ENCODE measurements at places on chromosomes 6 and 20.

DNA sequence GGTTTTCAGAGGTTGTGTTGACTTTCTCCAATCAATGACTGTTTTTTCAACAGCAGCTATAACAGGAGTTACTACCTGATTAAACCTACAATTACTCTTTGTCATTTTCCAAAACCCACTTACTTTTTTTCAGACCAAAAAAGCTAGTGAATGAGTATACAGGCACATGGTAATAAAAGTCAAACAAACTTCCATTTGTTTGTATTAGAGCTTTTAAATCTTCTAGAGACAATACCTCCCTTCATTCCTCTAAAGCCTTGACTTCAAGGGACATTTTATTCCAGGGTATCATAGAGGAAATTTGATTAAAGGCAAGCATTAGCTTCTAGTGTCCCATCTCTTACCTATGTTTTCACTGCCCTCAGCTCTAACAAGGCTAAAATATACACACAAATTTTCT lies 52.7 kb downstream of the IL22RA2 start:
- DNase-seq = no peak

DNA sequence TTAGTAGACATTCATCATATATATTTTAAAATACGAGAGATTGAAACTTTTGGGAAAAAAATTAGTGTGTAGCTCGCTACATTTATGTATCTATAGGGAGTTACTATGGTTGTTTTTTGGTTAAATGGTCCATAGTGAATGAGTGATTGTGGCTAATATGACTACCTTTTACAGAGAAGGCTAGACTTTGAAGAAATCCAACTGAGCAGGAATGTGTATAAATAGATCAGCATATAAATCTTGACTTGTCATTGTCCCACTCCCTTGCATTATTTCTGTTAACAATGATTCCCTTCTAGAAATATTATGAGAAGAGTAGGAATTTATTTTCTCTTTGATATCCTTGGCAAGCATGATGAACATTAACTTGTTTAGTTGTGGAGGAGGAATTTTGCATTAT lies 737.8 kb upstream of the MAP3K7 start:
- DNase-seq = no peak

- peak; percentile 16 for DNase-seq
Observed at GRCh38 chr6:28896505-28897368, 27.0 kb downstream of the TRIM27 start.

GRCh38 chr6:128074567-128074966 lies 173.7 kb upstream of the THEMIS start:
- DNase-seq = no peak

DNA sequence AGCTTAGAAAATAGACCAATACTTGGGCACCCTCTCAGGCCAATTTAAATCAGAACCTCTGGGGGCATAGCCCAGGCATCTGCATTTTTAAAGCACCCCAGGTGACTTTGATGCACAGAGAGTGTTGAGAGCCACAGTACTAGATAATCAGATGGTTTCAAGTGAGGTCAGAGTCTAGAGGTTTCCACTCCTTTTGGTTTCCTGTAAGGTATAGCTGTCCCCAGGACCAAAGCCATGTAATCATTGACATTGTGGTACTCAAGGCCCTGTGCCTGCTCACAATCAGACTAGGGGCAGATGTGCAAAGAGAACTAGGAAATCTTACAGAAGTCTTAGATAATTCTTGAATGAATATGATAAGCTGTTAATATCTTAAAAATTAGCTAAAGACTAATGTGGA lies 9.1 kb downstream of the FILIP1 start:
- no peak for DNase-seq

DNA sequence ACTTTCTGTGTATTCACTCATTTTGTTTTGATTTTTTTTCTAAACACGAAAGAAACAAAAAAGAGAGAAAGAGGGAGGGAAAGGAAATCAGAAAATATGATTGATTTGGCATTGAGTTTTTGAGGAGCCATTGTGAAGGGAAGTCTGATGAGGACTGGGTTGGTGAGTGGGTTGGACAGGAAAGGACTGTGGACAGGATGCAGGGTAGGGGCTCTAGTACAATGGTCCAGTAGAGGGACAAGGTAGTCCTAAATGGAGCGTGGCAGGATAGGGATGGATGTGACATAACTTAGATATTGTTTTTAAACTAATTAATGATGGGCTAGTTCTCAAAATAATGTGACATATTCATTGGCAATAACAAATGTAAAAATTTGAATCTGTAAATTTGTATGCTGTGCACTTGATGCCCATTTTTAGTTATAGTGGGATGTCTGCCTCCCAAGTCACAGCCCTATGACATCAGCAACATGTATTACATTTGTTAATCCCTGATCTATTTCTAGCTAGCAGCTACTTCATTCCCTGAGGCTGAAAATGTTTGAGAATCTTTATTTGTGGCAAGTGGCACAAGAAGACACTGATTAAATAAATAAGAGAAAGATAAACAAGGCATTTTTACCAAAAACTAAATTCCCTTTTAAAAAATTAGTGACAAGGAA lies 64.0 kb upstream of the ASF1A start:
- DNase-seq = no peak

GRCh38 chr20:48620507-48621375 lies 207.1 kb downstream of the PREX1 start:
- DNase-seq = peak; percentile 50

GRCh38 chr6:81998432-81998831 lies 246.0 kb upstream of the TENT5A start:
- no peak for DNase-seq

- no peak for DNase-seq
Observed at GRCh38 chr20:57259938-57260921, 6.2 kb downstream of the BMP7 start.

DNA sequence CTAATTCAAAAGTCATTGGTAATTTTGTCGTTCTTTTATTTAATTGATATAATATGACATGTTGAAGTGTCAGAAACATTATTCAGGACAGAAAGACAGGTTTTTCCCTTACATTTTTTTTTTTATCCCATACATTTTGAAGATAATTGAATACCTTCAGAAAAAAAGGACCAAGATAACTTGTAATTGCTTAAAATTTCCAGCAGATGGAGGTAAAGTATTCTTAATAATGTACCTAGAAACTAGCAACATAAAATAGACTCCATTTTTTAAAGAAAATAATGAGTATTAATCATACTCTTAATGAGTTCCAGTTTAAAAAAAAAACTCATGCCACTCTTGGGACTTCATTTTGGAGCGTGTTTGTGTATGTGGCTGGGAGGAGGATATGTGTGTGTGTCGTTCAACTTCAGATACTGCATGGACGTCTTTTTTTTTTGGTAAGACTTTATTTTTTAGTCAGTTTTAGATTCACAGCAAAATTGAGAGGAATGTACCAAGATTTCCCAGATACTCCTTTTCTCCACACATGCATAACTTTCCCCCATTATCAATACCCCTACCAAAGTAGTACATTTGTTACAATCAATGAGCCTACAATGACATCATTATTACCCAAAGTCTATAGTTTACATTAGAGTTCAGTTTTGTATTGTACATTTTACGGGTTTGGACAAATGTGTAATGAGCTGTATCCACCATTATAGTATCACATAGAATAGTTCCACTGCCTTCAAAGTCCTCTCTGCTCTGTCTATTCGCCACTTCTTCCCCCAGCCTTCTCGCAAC lies 79.4 kb downstream of the ROS1 start:
- no peak for DNase-seq

DNA sequence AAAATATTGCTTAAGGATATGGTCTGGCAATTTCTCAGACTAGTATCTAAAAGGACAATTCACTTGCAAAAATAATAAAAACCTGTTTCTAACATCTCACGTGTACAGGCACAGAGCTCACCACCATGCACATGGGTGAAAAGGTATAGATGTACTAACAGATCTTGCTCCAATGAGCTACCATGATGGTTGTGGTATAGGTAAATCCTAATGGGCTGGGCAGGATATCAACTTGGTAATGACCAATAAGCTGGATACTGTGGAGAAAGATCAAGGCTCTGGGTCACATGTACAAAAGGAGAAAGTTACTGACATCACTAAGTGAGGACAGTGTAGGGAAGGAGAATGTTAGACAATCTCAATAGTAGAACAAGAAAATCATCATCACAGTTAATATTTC lies 111.0 kb upstream of the NUP153 start:
- no peak for DNase-seq

GRCh38 chr6:41411961-41412360 lies 76.6 kb downstream of the NCR2 start:
- DNase-seq = no peak

DNA sequence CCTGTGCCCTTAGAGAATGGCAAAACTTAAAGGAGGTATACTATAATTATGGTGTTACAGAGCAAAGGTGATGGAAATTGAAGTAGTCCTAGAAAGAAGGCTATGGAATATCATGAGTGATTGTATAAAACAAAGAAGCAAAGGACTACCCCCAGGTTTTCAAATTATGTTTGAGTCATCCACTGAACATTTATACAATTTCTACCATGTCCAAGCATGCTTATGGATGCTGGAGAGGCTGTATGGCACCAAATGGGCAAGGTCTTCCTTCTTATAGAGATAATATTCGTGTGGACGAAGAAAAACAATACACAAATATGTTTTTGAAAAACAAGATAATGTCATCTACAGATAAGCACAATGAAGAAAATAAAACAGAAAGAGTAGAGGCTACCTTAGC lies 177.5 kb downstream of the KHDC1L start:
- no peak for DNase-seq

DNA sequence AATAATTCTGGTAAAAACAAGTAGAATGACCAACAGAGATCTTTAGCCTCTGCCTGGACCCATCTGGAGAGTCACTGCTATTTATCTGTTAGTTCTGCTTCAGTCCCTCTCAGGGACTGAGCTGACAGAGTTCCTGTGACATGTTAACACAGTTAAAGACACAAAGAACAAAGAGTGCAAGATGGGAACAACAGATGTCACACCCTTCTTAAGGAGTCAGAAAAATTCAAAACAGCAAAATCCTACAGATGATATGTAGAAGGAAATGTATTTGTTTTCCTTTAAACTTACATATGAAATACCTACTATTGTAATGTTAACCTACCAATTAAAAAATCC lies 102.2 kb downstream of the FYN start:
- DNase-seq = no peak

GRCh38 chr20:41572010-41572572 lies 46.1 kb downstream of the CHD6 start:
- no peak for DNase-seq

GRCh38 chr20:22825076-22825475 lies 210.0 kb upstream of the SSTR4 start:
- DNase-seq = no peak

GRCh38 chr6:126905917-126906316 lies 212.6 kb upstream of the RSPO3 start:
- no peak for DNase-seq

- no peak for DNase-seq
Observed at GRCh38 chr6:154343473-154344308, 12.9 kb downstream of the IPCEF1 start.

DNA sequence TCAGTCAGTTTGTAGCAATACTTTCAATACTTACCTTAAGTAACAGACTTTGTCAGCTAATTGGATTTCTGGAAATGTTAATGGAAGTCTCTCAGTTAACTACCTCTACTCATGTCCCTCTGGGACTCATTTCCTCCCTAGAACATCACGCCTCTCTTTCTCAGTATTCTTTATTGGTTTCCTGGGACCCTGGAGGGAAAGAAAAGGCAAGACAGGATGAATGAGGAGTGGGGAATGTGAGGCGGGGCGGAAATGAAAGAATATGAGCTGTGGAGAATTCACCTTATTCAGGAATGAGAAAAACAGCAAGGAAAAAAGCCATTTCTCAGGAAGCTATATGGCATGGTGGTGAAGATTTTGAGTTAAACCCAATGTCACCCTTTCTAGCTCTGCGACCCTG lies 62.7 kb downstream of the ANKS1A start:
- no peak for DNase-seq

DNA sequence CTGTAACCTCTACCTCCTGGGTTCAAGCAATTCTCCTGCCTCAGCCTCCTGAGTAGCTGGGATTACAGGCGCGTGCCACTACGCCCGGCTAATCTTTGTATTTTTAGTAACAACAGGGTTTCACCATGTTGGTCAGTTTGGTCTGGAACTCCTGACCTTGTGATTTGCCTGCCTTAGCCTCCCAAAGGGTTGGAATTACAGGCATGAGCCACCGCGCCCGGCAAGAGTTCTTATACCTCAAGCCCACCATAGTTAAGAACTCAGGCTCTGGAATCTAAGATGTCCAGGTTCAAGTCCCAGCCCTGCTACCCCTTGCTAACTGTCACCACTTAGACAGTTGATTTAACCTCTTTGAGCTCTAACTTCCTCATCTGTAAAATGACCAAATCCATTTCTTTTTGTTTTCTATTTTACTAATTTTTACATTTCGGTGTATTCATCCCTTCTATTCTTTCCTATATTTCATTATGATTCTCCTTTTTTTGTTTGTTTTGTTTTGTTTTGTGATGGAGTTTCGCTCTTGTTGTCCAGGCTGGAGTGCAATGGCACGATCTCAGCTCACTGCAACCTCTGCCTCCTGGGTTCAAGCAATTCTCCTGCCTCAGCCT lies 104.8 kb upstream of the ZNF217 start:
- no peak for DNase-seq

DNA sequence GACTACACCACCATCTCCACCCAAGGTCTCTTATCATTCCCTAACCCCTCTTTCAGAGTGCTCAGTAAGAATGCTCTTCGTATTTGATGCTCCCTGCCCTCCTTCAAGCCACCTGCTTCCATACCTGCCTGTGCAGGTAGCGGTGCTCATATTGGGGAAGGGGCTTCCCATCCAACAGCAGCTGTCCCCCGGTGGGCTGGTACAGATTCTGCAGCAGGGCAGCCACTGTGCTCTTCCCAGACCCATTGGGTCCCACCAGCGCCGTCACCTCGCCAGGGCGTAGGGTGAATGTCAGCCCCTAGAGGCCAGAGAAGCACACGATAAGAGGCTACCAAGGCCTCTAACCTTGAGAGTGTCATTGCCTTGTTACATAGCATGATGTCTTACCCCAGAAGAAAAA lies 3.9 kb upstream of the PSMB8 start:
- DNase-seq = no peak

- no peak for DNase-seq
Observed at GRCh38 chr20:53510262-53510661, 83.4 kb downstream of the ZNF217 start.

GRCh38 chr20:58981628-58982364 lies 740 bp downstream of the NELFCD start:
- no peak for DNase-seq

DNA sequence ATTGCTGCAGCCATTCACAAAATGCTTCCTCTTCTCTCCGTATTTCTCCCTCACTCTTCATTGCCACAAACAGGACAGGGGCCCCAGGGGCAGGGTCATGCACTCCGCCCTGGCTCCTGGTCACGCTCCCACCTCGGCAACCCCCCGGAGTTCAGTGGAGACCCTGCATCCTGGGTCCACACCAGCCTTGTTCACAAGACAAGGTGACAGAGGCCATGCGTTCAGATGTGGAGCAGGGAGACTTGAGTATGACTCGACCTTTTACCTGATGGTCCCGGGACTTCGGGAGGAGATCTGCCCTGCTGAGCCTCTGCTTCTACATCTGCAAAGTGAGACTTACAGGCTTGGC lies 49.4 kb downstream of the ANKRD60 start:
- DNase-seq = no peak

DNA sequence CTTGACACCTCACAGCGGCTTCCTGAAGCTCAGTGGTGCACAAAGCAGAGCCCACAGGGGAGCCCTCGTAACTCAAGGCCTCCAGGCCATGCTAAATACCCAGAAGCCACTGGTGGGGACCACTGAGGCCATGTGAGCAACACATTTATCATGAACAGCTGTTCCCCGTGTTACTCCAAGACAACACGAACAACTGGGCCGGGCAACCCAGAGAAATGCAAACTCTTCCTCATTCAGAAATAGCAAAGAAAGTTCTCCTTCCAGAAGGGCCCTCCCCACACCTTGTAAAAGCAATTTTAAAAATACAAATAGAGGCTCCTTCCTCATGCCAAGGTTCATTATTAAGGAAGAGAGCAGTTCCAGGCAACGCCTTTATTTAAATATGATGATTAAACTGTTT lies 36.3 kb upstream of the SLCO4A1 start:
- no peak for DNase-seq

Measured in stimulated activated CD4-positive, alpha-beta T cell treated with anti-CD3 and anti-CD28 coated beads, TNF-alpha, amount 100 ng/mL, for 4 hours (primary cell).